ENCODE measurements at places on chromosomes 7 and 10. TPM values are rescaled to one million over a fixed set of nuclear protein-coding genes. Genes with fewer than 3 reads are reported as not detected.

GRCh38 chr10:1198453-1199344 is 142.5 kb downstream of the WDR37 start:
- no peak overlapping the region for H3K27ac ChIP-seq
- no peaks in the 10 kb centered on the region for H3K36me3 ChIP-seq
- peaks cover 4% of the 10 kb centered on the region for H3K4me1 ChIP-seq
- H3K27me3 ChIP-seq = peaks cover 51% of the 10 kb centered on the region
- no peak for DNase-seq

- no peaks in the 10 kb centered on the region for H3K36me3 ChIP-seq
- H3K4me1 ChIP-seq = no peaks in the 10 kb centered on the region
- H3K4me3 ChIP-seq = no peak overlapping the region
Measured at GRCh38 chr10:60463746-60464145, 74.1 kb upstream of the ANK3 start.

- no peaks in the 10 kb centered on the region for H3K36me3 ChIP-seq
- no peak for DNase-seq
Measured at GRCh38 chr7:45236666-45237065, 79.1 kb downstream of the RAMP3 start.

DNA sequence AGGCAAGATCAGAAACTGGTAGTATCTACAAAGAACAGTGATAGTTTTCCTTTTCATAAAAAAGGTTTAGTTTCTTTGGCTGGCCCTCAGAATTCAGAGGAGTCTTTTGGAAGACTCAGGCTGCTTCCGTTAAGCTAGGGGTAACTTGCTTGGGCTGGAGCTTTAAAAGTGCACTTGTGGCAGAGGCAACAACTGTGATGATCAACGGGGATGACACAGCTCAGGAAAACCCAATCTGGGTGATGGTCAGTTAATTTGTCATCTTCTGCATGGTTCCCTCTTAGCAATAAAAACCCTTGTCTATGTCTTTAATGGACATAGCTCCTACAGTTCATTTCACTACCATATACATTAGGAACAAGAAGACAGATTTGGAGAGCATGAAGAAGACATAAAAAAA is 46.7 kb downstream of the SGMS1 start:
- H3K4me3 ChIP-seq = no peak overlapping the region
- H3K4me1 ChIP-seq = peaks cover 90% of the 10 kb centered on the region
- no peaks in the 10 kb centered on the region for H3K27me3 ChIP-seq
- H3K27ac ChIP-seq = peak overlapping the region; percentile 97
- no peak for DNase-seq

DNA sequence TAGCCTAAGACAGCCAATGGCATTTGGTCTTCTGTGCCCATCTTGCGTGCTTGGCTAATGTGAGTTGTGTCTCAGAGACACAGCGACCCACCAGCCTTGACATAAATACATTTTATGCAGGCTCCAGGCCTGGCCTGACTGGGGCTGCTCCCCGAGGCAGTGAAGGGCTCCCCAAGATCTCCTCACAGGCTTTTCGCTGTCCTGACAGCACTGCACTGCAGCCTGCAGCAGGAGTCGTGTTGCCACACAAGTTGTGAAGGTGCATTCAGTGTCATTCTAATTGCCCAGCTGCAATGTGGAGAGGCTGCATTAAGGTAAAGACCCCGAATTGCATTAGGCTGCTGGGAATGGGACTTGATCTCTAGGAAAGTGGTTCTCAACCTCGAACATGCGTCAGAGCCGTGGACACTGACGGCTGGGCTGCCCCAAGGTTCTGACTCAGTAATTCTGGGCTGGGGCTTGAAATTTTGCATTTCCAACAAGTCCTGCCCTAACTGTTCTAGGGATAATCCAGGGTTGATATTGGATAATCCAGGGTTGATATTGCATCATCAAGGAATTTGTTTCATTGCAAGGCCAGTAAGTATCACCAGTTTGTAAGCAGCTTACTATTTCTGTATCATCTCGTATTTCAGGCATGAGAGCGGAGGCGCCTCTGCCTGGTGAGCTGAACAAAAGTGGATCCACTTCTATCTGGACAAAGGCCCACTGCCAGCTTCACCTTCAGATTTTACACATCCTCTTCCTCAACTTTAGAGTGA is 108.7 kb upstream of the INSIG1 start:
- no peak for DNase-seq
- H3K36me3 ChIP-seq = no peaks in the 10 kb centered on the region
- H3K4me1 ChIP-seq = no peaks in the 10 kb centered on the region
- H3K27ac ChIP-seq = no peak overlapping the region

DNA sequence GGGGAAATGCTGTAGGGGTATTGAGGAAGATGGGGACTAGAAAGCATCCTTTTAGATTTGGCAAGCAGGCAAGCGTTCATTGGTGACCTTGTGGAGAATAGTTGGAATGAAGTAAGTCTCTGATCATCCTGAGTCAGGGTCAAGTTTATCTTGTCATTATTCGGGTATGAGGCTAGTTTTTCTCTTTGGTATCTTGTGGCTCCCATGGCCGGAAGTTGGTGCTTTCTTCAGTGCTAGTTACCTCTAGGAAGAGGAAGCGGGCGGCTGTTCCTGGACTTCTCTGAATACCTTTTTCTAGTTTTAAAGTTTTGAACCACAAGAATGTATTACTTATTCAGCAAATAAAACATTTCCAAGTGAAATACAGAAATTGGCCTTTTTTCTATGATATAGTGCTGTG is 9.2 kb downstream of the CREM start:
- DNase-seq = no peak
- H3K4me3 ChIP-seq = no peak overlapping the region
- H3K27ac ChIP-seq = no peak overlapping the region

DNA sequence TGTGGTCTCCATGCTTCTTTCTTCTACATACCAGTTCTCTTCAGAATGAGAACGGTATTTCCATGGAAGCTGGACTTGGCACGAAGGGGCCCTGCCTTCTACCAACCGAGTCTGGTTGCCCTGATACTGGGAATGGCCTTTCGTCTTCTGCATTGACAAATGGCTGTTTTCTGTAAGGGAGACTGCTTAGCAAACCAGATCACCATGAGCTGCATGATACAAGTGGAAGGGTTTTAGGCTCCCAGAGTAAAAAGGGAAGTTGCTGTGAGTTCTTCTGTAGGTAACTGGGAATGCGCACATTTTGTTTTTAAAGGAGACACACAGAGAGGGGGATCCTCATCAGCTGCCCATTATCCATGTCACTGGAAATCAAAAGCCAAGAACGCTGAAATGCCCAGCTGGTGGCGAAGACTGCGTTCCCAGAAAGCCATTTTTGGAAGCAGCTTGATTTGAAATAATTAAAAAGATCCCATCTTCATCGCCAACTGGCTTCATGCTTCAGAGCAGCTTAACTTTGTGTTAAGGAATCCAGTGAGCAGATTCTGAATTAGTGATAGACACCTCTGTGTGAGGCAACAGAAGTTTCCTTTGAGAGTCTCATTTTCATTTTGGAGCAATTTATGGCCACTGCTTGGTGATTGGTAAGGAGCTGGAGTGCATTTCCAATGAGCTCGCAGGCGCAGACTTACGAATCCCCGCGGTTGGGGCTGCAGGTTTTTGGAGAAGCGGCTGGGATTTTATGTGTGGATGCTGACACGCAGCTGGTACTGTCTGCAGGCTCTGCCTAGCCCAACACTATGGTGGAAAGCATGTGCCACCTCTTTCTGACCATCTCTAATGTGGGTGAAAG is 672.7 kb upstream of the FOXK1 start:
- peaks cover 34% of the 10 kb centered on the region for H3K27me3 ChIP-seq
- no peak overlapping the region for H3K27ac ChIP-seq
- no peaks in the 10 kb centered on the region for H3K36me3 ChIP-seq
- no peak overlapping the region for H3K4me3 ChIP-seq

ATP6V0E2 gene
- 18.5 TPM for total RNA-seq

All from K562 (cell line).